ENCODE measurements at places on chromosomes 3 and 15.

DNA sequence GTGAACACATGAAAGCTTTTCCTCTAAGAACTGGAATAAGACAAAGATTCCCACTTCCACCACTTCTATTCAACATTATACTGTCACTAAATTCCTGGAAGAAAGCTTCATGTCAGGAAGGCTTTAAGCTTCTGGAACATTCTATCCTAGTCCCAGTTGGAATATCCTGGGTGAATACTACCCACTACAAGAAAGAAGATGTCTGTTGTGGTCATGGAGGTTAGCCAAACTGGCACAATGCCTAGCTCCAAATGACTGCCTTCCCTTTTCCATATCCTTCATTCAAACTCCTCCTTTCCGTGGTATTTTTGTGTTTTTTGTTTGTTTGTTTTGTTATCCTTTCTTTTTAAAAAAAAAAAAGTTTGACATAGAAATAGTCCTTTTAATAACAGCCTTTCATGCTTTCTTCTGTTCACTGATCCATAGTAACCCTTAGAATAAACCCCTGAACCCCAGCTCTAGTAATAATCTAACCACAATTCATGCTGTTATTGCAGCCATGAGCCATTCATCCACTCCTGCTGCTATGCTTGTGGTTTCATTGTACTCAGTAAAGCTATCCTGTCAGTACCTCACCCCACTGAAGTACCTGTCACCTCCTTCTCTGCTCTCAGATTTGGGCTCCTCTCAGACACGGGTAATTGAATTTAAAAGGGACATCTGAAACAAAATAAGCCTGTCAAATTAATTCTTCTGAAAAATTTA, 447.5 kb downstream of the IGSF11 start:
- DNase-seq: no peak

DNA sequence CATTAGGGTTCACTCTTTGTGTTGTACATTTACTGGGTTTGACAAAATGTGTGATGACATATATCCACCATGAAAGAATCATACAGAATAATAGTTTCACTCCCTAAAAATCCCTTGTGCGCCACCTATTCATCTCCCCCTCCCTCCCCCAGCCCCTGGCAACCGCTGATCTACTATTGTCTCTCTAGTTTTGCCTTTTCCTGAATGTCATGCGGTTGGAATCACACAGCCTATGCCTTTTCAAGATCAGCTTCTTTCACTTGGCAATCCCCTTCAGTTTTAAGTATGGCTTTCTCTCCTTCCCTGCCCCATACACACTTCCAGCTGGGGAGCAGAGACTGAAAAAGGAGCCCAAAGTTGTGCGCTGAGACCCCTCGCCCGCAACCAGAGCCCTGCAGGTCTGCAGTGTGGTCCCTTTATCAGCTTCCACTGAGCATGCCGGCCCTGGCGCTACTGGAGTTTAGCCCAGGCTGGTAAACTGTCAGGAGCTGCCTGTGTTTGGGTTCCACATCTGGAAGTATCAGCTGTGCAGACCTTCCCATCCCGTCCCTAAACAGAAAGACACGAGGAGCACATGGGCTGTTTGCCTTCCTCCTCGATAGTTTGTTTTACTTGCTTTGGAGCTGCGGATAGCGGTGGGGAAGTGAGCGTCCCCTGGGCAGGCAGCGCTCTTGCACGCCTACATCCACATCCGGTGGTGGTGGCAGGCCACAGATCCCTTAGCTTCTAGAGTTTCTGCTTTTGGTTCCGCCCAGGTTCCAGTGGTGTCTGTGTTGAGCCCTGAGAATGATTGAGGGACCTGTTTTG, 12.3 kb downstream of the BOC start:
- DNase-seq: no peak

DNA sequence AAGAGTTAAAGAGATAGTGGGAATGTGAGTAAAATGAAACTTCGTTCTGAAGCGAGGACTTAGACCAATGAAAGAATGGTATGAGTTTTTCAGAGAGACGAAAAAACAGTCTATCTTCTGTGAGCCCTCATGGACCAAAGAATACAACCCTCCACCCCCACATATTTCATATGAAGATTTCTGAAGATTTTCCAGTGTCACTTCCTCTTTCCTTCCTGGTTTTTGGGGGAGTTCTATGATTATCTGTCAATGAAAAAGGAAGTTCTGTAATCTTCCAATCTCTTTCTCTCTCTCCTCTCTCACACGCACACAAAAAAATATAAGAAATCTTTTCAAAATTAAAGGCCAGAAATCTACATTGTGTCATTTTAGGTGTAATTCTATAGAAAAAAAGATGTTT, 27.7 kb downstream of the CMSS1 start:
- DNase-seq: no peak

- no peak for DNase-seq
These were observed 370.5 kb downstream of the CTNNB1 start for GRCh38 chr3:41569632-41570305.

DNA sequence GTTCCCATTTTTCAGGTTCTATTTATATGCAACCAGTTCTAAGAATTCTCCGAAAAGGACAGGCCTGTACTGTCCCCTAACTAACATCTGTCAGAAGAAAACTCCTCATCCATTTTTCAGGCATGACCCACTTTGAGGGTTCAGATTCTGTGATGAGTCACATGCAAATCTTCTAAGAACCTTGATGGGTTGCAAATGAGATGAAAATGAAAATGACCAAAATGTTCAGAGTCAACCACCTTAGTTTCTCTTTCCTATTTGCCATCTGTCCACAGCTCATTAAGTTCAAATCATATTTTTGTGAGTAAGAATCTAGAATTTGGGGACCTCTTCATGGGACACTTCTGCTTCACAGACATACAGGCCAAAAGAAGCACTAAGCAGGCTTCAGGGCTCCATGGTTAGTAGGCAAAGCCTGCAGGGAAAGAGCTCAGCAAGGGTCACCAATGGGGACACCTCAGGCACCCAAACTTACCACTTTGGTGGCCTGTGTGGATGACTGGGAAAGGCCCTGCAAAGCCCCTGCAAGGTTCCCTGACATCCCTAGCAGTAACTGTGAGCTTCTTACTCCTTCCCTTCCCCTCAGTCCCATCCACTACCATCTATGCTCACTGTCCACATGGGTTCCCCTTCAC, 122.0 kb downstream of the WDR76 start:
- no peak for DNase-seq

DNA sequence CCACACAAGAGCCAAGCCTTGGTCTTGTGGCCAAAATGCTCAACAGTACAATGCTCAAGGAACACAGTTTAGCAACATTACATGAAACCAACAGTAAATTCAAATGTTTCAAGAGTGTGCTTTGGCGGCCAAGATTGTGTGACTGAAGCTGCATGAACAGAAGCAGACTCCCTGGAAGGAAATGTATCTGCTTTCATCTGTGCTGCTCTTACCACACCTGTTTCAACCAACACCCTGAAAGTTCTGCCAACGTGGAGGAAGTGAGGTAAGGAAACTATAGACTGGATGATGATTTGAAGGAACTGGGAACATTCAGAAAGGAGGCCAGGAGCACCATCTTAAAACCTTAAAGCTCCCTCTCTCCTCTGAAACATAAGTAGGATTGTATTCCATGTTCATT, 55.7 kb downstream of the MB21D2 start:
- DNase-seq: no peak

GRCh38 chr3:15164340-15164739, 41.7 kb upstream of the CAPN7 start:
- DNase-seq: no peak

GRCh38 chr15:48300038-48300437, 31.2 kb upstream of the DUT start:
- DNase-seq: no peak

- no peak for DNase-seq
These were observed 191.2 kb downstream of the SEMA6D start for GRCh38 chr15:47908486-47908885.

DNA sequence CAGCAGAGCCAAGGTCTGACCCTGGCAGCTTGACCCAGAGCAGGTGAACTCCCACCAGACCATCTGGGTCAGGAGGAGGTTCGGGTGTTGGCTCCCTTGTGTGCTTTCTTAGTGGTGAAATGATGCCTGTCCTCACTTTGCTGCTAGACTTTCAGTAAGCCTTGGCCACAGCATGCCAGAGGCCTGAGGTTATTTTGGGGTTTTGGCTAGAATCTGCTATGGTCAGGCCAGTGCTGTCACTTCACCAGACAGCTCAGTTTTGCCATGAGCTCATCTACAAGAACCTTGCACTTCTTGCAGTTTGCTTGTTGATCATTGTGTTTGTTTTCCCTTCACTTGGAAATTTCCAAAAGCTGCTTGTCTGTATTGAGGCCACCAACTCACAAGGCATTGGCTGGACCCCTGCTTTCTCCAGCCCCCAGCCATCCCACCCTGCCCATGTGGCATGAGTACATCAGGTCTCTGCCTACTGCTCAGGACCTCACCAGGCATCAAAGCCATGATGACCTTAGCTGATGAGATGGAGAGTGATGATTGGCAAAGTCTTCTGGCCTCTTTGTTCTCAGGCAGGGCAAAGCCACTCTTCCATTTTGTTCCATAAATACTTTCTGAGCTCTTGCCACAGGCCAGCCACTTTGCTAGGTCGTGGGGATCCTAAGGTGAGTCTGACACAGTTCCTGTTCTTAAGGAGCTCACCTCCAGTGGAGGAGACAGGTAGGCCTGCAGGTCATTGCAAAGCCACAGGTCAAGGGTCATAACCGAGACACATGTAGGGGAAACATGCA, 122.6 kb downstream of the ARNT2 start:
- DNase-seq: no peak

DNA sequence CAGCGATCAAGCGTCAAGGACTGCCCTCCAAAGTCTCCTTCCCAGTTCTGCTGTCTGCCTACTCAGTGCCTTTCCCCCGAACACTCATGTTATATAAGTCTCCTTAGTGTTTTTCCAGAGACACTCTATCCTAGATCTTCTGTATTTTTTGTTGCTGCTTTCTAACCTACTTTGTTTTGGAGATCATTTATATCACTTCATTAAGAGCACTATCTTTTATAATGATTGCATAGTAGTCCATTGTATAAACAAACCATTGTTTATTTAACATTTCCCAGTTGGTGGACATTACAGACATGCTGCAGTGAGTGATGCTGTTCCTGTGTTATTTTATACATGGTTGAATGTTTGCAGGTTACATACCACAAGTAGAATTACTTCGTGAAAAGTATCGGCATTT, 47.1 kb downstream of the SLC25A26 start:
- no peak for DNase-seq

DNA sequence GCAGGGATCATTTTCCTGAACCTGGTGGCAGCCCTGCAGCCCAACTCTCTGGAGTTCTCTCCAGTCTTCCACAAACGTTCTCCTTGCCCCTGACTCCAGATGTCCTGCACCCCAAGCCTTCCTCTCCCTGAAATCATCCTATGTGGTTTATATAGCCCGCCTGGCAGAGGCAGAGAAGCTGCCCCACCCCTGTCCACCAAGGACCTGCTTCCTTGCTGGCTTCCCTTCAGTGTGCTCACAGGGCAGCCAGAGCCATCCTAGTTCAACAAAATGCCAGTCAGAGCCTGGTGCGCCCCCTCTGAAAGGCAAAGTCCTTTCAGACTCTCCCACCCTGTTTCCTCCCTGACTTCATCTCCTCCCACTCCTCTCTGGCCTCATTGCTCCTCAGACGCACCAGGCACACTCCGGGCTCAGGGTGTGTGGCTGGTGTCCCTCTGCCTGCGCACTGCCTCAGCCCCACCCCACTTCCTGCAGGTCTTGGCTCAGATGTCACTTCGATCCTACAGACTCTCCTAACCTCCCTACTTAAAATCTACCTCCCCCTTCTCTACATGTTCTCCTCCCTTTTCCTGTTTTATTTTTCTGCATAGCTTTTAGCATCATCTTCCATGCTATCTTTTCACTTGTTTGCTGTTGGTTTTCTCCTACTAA, 5.9 kb downstream of the KBTBD13 start:
- DNase-seq: no peak

DNA sequence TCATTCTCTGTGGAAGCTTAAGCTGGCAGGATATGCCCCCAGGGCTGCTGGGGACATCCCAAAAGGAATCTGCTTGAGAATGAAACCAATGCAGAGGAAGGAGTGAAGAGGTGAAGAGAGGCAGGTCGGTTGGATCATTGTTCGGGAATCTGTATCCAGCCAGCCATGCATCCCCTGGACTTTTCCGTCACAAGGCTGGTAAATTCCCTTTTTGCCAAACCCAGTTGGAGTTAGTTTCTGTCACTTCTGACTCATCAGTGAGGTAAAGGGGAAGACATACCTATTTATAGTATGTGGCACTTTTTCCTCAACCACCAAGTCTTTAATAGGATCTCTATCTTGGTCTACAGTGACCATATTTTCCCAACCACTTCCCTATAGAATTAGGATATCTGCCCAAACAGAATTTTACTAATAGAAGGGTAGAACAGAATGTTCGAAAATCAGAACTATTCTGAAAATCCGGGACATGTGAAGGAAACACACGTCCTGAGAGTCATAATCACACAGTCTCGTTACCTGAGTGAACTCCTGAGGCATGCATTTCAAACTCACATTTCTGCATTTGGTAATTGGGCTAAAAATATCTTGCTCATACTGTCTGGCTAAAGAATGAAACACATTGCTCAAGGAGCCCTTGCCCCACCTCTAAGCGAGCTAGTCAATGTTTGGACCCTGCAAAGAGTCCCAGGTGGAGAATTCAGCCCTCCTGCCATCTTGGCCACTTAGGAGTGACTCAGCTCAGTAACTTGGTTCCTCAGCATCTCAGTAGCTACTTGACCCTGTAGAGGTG, 289.7 kb upstream of the ADAMTS9 start:
- DNase-seq: no peak

GRCh38 chr3:195904368-195904767, 4.0 kb downstream of the TNK2 start:
- DNase-seq: no peak

- no peak for DNase-seq
These were observed 89.0 kb downstream of the BDH1 start for GRCh38 chr3:197466586-197467399.

DNA sequence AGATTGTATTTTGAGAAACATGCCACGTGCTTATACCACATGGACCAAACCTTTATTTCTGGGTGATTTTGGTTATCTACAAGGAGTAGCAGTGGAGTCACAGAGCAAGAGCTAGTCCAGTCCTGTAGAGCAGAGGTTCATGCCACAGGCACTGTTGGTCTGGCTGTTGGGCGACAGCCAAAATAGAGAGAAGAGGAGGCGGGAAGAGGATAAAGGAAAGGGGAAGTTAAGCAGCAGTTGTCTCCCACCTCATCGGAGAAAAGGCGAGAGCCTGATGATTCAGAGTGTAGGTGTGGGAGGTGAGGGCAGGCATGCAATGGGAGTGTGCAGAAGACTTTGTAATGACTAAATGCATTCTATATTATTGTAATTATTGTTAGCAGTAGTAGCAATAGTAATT, 237.5 kb upstream of the ROPN1 start:
- DNase-seq: no peak

DNA sequence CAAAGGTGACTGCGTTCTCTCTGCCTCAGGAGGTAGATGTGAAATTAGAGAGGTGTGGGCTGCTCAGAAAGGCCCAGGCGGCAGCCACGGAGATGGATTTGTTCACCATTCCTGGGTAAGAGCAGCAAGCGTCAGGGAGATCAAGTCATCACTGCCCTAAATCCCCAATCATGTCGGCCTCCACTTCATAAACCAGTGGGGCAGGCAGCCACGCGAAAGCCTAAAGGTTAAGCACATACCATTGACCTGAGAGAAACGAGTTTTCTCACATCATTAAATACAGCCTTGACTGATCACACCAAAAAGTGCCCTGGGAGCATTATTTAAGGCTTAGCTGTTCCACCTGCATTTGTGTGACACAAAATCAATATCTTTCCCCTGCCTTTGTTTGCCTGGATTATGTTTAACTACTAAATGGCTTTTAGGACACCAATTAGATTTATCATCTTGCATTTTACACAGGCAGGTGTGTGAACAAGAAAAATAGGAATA, 50.7 kb upstream of the FOXB1 start:
- DNase-seq: no peak

All from activated gamma-delta T cell (primary cell).